ENCODE measurements at places on chromosomes 2 and 18.

- DNase-seq: peak; percentile 32
Observed at GRCh38 chr2:55519938-55520885, 694 bp downstream of the CFAP36 start.

GRCh38 chr2:118053681-118054080 lies 34.6 kb upstream of the INSIG2 start:
- no peak for DNase-seq

- no peak for DNase-seq
Observed at GRCh38 chr18:63831080-63831788, 56.0 kb downstream of the SERPINB7 start.

DNA sequence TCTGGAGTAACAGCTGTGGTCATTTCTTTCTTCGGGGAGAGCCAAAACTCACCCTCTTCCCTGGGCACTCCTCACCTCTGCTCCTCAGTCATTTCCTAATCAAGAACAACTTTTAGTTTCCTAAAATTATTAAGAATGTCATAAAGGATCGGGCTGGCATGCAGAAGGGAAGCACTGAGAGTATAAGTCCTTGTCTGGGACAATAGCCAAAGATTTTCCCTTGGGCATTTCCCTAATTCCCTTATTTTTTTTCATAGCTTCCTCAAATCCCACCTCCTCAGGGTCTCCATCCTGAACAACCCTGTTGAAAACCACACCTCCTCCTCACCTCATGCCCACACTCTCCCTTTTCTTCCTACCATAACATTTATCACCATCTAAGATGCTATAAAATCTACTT lies 115.0 kb downstream of the MREG start:
- no peak for DNase-seq

GRCh38 chr18:62399276-62399675 lies 74.2 kb downstream of the TNFRSF11A start:
- no peak for DNase-seq

GRCh38 chr2:131577812-131578211 lies 50.1 kb downstream of the CCDC74A start:
- DNase-seq: no peak

- no peak for DNase-seq
Observed at GRCh38 chr2:30354621-30355020, 92.4 kb upstream of the LCLAT1 start.

DNA sequence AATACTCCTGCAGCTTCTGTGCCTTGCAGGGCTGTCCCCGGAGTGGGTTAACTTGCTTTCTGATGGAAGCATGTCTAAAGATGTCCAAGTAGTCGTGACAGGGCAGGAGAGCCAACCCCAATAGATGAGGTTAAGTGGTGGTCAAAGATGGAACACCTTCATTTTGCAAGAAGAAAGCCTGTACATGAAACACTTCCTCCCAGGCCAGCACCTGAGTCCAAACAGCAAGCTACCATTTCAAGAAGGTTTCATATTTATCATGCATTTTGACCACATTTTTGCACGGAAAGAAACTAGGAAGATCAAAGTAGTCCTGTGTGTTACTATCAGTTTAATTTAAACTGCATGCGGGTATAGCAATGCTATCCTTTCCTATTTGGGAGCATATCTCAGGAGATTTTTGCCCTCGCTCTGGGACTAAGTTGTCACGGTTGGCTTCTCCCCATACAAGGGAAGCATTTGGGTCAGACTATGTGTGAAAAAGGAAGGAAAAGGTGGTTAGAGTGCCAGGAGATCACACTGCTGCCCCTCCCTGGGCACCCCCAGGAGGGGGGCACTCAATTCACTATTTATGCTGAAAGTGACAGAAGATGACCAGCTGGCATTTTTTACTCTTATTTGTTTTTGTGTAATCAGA lies 187.6 kb downstream of the ZNF521 start:
- DNase-seq: no peak

DNA sequence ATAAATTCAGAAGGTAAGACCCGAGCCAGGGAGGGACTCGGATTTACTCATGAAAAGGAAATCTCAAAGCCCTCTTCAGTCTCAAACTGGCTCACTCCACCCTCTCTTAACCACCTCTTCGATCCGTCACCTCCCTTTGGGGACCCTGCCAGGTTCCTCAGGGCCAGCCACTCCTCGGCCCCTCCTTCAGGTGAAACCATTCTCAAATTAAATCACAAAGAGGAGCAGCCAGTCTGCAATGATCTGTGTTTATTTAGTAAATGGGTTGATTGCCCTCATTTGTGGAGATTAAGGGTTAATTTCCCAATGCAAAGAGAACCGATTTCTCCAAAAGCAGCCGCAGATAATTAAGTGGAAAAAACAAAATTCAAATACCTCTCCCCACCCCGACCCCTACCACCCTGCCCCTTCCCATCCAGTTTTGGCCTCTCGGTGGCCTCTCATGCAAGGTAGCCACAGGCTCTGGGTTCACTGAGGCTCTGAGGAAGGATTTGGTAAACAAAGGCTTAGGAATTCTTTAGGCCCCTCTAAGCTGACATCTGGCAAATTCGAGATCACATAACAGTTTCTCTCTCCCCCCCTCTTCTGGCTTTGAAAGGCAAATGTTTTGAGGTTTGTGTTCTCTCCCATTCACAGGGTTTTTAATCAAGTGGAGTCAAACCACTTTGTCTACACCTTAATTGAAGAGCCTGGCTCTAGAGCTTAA lies 10.3 kb upstream of the FZD7 start:
- DNase-seq: no peak

DNA sequence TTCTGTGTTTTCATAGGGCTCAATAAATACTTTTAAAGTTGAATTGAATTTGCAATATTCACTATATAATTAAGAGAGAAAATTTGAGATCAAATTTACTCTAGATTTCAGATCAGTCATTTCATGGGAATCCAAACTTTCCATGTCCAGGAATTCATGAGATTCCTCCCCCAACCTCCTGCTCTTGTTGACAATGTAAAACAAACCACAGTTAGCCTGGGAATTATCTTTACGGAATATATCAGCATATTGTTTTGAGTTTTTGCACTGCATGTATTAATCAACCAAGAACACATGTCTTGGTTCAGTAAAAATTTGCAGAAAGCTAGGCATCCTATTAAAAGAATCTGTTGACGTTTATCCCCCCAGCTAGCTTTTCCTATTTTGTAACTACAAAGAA lies 42.3 kb downstream of the CYP1B1 start:
- DNase-seq: no peak
